ENCODE measurements at places on chromosomes 7 and 10.

- no peak for DNase-seq
These were observed 40.2 kb downstream of the ASB13 start for GRCh38 chr10:5625992-5626777.

DNA sequence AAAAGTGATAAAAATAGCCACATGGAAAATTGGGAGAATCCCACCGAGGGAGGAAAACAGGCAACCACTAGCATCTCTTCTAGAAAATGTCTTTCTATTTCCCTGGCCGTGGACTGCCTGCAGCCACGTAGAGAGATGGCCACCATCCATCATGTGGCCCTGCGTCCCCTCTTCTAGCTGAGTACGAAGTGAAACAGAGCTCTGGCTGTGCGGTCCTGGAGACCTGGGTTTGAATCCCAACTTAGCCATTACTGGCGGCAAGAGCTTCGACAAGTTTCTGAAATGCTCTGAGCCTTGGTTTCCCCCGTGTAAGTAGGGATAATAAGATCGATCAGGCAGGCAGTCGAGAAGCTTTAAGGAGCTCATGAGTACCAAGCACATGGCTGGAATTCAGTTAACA is 32.9 kb downstream of the ZCCHC24 start:
- DNase-seq, result no peak

DNA sequence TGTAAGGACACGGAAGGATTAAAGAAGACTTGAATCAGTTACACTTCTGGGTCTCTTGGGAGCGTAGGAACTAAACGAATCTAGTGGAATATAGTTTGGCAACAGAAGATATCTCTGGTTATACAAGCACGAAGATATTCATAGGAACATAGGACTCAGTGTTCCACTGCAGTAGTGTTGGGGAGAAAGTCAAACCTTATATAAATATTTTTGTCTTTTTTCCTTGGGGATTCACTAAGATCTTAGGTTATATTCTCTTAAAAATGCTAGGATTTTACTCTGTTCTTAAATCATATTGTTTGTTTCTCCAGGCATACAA is 21.4 kb downstream of the PRKAR2B start:
- no peak for DNase-seq

DNA sequence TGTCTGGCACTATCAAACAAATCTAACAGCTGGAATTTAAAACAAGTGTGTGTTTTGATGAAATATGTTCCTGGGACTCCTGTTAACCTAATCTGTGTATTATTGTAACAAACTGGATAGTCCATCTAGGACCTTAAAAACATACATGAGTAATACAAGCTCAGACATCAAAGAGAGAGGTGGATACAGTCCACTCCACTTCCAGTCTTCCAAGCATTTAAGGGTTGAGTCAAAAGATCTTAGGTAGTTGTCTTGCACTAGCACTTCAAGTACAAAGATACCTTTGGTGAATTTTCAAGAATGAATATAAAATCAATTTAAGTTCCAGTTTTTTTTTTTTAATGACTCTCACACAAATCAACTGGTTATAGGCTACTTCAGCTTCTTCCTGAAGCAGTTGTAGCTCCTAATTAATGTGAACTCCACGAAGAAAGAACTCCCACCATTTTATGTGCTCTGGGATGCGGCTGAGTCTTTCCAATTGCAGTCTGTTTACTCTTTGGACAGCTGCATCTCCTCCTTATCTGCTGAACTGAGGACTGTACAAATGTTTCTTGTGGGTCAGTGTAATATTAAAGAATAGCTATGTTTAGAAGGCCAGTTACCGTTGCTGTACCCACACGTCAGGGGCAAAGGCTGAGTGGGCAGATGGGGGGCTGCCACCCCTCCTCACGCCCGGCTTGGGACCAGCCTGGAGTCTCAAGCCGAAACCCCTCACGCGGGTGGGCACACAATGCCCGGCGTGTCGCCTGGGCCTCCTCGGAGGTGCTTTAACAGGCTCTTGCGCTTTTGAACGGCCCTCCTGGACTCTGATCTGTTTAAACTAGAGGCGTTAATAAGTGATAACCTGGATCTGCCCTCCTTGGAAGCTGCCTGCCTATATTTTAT is 2.9 kb upstream of the IGF2BP3 start:
- DNase-seq, result no peak

DNA sequence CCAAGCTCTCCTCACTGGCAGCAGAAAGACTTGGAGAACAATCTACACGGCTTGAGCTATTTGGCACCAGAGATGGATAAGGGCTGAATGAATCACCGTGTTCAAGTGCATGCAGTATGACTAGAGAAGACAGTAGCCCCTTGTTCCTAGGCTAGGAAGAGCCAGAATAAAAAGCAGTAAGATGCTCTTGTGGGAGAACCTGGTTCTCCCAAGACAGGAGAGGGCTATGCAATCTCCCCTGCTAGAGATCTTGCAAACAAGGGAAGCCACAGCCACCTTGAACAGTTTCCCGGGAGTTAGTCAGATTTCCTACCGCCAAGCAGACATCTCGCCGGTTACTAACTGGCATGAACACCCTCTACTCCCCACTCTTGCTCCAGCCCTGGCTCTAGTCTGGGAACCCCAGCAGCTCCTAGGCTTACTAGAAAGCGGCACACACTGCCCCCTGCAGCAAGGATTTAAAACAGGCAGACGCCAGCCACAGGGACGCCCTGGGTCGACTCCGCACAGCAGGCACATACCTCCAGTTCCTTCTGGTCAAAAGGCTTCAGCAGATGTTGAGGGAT is 107.3 kb downstream of the SMURF1 start:
- DNase-seq, result no peak

GRCh38 chr10:2547606-2548005 is 519.7 kb upstream of the PFKP start:
- DNase-seq, result no peak

GRCh38 chr10:14736600-14737081 is 38.1 kb downstream of the FAM107B start:
- DNase-seq, result no peak

Data from effector memory CD8-positive, alpha-beta T cell (primary cell).